ENCODE measurements at places on chromosomes 16 and 17. TPM values are rescaled to one million over a fixed set of nuclear protein-coding genes. Genes with fewer than 3 reads are reported as not detected.
A peak's percentile ranks its signal among the peaks of the same experiment; 100 is the strongest.

GRCh38 chr17:27558341-27558740 is 72.6 kb upstream of the LGALS9 start:
- H3K27me3 ChIP-seq, result no peaks in the 10 kb centered on the region
- DNase-seq, result no peak
- no peak overlapping the region for H3K4me3 ChIP-seq
- no peaks in the 10 kb centered on the region for H3K36me3 ChIP-seq
- peaks cover 36% of the 10 kb centered on the region for H3K4me1 ChIP-seq

- H3K27ac ChIP-seq, result no peak overlapping the region
- H3K4me1 ChIP-seq, result no peaks in the 10 kb centered on the region
- H3K4me3 ChIP-seq, result no peak overlapping the region
- DNase-seq, result no peak
- no peaks in the 10 kb centered on the region for H3K36me3 ChIP-seq
- H3K27me3 ChIP-seq, result peaks cover 6% of the 10 kb centered on the region
Observed at GRCh38 chr17:45234641-45235415, 13.1 kb downstream of the FMNL1 start.

GRCh38 chr17:71085238-71086033 is 916.1 kb downstream of the KCNJ2 start:
- H3K27ac ChIP-seq, result no peak overlapping the region
- no peaks in the 10 kb centered on the region for H3K4me1 ChIP-seq
- no peak overlapping the region for H3K4me3 ChIP-seq
- no peaks in the 10 kb centered on the region for H3K36me3 ChIP-seq
- H3K27me3 ChIP-seq, result no peaks in the 10 kb centered on the region

DNA sequence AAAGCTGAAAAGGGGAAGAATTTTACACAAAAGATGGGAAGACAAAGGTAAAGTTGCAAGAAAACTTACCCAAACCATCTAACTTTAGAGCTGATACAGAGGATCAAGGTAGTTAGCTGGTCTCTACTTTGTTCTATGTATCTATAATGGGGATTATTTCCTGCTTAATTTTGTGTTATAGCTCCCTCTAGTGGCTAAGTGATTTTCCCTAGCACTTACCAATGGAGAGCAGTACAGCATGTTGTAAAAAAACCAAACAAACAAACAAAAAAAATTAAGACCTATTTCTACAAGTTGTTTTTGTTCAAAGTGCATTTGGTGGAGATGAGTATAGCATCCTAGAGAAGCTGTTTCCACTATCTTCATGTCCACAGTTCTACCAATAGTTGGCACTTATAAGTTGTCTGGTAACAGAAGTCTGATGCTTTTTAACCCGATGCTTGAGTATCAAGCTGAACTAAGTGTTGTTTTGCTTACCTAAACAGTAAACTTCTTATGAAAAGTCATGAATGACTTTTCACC is 7.5 kb downstream of the SRSF1 start:
- peaks cover 8% of the 10 kb centered on the region for H3K4me1 ChIP-seq
- peak; percentile 37 for DNase-seq
- no peak overlapping the region for H3K4me3 ChIP-seq
- H3K27ac ChIP-seq, result no peak overlapping the region
- no peaks in the 10 kb centered on the region for H3K27me3 ChIP-seq

DNA sequence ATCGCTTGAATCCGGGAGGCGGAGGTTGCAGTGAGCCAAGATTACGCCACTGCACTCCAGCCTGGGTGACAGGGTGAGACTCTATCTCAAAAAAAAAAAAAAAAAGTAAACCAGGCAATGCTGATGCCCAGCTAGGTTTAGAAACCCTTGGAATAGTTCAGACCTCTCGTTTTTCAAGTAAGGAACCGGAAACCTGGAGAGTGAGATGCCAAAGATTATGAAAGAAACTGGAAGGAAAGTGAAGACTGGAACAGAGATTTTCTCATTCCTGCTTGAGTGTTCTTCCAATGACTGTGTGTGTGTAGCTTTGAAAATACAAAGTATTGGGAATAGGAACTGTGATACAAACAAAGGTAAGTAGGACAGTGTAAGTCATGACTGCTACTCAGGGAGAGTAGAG is 35.7 kb downstream of the MYH3 start:
- H3K27ac ChIP-seq, result no peak overlapping the region
- H3K36me3 ChIP-seq, result no peaks in the 10 kb centered on the region
- no peaks in the 10 kb centered on the region for H3K4me1 ChIP-seq
- no peak overlapping the region for H3K4me3 ChIP-seq

- no peaks in the 10 kb centered on the region for H3K4me1 ChIP-seq
- DNase-seq, result no peak
- H3K4me3 ChIP-seq, result no peak overlapping the region
- H3K27me3 ChIP-seq, result no peaks in the 10 kb centered on the region
- H3K36me3 ChIP-seq, result no peaks in the 10 kb centered on the region
Observed at GRCh38 chr17:29903471-29903870, 26.6 kb downstream of the SSH2 start.

DNA sequence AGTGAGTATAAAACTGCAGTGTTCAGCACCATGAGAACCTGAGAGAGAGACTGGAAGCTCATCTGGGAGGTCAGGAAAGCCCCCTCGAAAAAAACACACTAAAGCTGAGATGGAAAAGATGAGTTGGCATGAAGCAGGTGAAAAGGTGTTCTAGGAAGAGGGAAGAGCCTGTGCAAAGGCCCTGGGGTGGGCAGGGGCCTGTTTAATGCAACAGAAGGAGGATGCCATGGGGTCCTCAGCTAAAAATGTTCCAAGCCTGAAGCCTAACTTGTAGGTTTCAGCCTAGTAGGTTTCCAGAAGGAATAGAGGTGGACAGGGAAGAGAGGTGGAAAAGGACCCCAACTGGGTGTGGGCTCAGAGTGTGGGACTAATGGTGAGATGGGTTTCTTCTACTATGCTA is 242.3 kb upstream of the ZFHX3 start:
- H3K27me3 ChIP-seq, result peaks cover 7% of the 10 kb centered on the region
- DNase-seq, result no peak
- H3K4me1 ChIP-seq, result no peaks in the 10 kb centered on the region
- no peaks in the 10 kb centered on the region for H3K36me3 ChIP-seq
- H3K27ac ChIP-seq, result no peak overlapping the region

GRCh38 chr17:76633628-76634328 is 9.8 kb downstream of the ST6GALNAC1 start:
- no peak for DNase-seq
- H3K4me3 ChIP-seq, result no peak overlapping the region
- peaks cover 7% of the 10 kb centered on the region for H3K4me1 ChIP-seq
- H3K36me3 ChIP-seq, result no peaks in the 10 kb centered on the region
- H3K27me3 ChIP-seq, result no peaks in the 10 kb centered on the region

DNA sequence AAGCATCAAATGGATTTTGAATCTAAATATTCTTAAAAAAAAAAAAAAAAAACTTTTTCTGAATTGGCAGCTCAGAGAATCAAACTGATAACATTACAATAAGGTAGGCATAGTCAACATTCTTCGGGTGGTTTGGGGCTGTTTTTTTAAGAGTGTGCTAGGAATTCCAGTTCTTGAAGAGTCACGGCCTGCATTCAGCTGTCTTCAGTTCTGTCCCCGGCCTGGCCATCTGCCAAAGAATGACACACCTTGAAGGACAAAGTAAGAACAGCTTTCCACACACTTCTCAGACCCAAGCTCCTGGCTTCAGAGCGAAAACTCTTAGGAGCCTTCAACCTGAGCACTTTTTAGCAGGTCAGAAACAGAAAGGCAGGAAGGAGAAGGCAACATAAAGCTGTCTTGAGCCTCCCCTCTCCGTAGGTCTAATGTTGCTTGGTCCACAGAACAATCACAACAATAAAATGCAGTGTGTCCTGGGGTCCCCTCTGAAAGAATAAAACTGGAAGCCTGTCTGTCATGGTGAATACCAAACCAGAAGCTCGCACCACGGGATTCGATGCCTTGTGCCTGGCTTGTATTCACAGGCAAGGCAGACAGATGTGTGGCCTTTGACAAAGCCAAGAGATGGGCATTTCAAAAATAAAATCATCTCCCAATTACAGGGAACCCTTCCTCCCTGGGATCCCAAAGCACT is 524.4 kb upstream of the ZFHX3 start:
- no peak overlapping the region for H3K27ac ChIP-seq
- no peaks in the 10 kb centered on the region for H3K4me1 ChIP-seq
- H3K27me3 ChIP-seq, result peaks cover 2% of the 10 kb centered on the region
- DNase-seq, result no peak
- H3K4me3 ChIP-seq, result no peak overlapping the region

DNA sequence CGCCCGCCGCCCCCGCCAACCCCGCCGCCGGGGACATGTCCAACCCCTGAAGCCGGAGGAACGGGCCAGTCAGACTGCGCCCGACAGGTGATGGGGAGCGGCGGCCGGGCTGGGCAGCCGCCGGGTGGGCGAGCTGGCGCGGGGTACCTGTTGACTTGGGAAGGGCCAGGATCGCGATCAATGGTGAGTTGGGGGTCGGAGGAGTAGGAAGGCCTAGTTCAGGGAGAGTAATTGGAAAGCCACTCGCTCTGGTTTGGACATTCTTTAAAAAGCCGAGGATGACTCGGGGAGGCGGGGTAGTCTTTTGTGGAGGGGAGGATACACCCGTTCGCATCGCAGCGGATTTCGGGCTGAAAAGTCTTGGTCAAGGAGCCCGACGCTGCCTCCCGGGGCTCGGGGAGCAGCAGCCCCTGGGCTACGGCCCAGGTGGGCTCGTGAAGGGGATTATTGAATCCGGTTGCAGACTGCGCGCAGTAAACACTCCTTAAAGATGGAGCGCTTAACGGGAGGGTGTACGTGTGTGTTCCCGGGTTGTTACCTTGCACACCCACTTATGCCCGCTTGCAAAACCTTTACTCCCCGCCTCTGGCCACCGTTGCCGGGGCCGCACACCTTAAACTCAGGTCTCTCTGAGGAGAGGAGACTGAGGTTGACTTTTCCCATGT is 123.8 kb downstream of the GOSR1 start:
- no peaks in the 10 kb centered on the region for H3K36me3 ChIP-seq
- H3K4me3 ChIP-seq, result peak overlapping the region; percentile 83
- H3K27ac ChIP-seq, result peak overlapping the region; percentile 38
- no peaks in the 10 kb centered on the region for H3K27me3 ChIP-seq

DNA sequence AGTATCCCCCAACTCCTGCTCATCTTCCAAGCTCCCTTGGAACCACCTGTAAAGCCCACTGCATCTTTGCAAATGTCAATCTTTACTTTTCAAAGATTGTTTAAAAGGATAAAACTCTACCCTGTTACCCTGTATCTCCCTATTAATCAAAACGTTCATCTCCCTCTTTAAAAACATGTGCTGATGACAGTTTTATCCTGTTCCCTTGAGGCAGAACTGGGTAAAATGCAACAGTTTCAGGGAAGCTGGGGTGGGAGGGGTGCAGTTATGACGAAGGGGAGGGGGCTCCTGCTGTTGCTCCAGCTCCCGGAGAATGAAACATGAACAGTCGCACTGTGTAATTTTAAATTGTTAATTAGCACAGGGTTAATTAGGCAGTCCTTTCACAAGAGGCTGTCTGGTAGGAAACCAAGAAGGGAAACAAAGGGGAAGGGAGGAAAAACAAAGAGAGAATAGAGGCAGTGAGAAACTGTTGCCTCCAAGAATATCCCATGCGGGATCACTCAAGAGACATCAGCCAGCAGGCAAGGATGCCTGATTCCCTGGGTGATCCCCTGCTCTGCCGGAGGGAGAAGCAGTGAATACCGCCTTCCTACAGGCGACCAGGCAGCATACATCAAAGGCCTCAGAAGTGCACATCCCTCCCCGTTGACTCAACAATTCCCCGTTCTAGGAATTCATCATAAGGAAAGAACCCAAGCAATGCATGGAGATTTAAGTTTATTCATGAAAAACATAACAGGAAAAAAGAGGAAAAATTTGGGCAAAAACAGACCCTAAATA is 84.2 kb downstream of the ZFHX3 start:
- H3K36me3 ChIP-seq, result peaks cover 3% of the 10 kb centered on the region
- DNase-seq, result peak; percentile 59
- no peaks in the 10 kb centered on the region for H3K27me3 ChIP-seq
- no peak overlapping the region for H3K4me3 ChIP-seq
- H3K4me1 ChIP-seq, result peaks cover 4% of the 10 kb centered on the region
- no peak overlapping the region for H3K27ac ChIP-seq

DNA sequence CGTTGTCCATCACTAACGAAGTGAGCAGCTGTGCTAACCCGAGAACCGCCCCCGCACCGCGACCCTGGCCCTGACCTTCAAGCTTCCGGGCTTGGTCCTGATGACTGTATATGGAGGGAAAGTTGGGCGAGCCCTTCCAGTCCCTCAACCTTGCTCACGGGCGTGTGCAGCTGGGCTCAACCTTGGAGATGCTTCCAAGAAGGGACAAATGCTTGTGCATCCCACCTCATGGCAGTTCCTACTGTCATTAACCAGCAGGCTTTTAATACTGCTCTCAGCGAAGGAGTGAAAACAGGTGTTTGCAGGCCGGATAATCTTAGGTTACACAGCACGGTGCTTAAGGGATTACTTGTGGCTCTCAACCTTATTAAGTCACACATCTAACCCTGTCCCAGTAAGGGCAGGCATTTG is 33.5 kb downstream of the SRL start:
- H3K4me1 ChIP-seq, result peaks cover 10% of the 10 kb centered on the region
- H3K36me3 ChIP-seq, result no peaks in the 10 kb centered on the region
- no peak for DNase-seq
- H3K27ac ChIP-seq, result no peak overlapping the region

- no peaks in the 10 kb centered on the region for H3K27me3 ChIP-seq
- H3K27ac ChIP-seq, result no peak overlapping the region
- no peak for DNase-seq
- no peak overlapping the region for H3K4me3 ChIP-seq
Observed at GRCh38 chr17:57001541-57001940, 23.6 kb downstream of the SCPEP1 start.

DNA sequence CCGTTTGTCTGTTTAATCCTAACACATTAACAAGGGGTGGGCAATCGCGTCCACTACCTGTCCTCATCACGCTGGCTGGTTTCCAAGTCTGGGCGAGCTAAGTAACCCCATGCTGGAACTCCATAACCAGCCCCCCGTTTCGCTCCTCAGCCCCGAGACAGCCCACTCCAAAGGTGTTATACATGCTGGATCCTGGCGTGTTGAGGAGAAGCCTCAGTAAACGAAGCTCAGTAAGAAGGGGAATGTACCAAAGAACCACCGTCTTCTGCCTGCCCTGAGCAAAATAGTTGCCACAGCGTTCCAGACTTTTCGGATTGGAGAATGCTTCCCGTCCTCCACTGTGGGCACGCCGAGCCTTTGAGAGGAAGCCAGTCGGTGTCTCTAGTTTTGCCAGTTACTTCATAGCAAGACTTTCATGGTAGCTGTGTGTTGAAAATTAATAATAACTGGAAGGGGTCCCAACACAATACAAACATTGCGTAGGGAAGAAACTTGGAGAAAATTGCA is 16.1 kb upstream of the C17orf78 start:
- no peak for DNase-seq
- H3K4me3 ChIP-seq, result peak overlapping the region; percentile 86
- H3K36me3 ChIP-seq, result no peaks in the 10 kb centered on the region
- H3K4me1 ChIP-seq, result peaks cover 17% of the 10 kb centered on the region
- H3K27ac ChIP-seq, result peak overlapping the region; percentile 64
- H3K27me3 ChIP-seq, result no peaks in the 10 kb centered on the region

- H3K27me3 ChIP-seq, result no peaks in the 10 kb centered on the region
- no peak overlapping the region for H3K27ac ChIP-seq
- DNase-seq, result no peak
- H3K36me3 ChIP-seq, result no peaks in the 10 kb centered on the region
Observed at GRCh38 chr17:12625092-12625491, 40.6 kb upstream of the MYOCD start.

- H3K36me3 ChIP-seq, result no peaks in the 10 kb centered on the region
- H3K27ac ChIP-seq, result no peak overlapping the region
- H3K4me3 ChIP-seq, result no peak overlapping the region
- no peaks in the 10 kb centered on the region for H3K4me1 ChIP-seq
Observed at GRCh38 chr17:32899236-32900013, 22.5 kb upstream of the MYO1D start.

The MYCBPAP gene
- total RNA-seq, result 0.99 TPM

The NIP7 gene
- total RNA-seq, result 35.7 TPM

The ANKFN1 gene
- total RNA-seq, result not detected

The MARCHF10 gene
- not detected for total RNA-seq

The CCL8 gene
- not detected for total RNA-seq

The CHAD gene
- total RNA-seq, result not detected

The OTOP3 gene
- total RNA-seq, result not detected

The GALR2 gene
- not detected for total RNA-seq

The BCKDK gene
- 47.7 TPM for total RNA-seq

The NKD1 gene
- total RNA-seq, result 9.1 TPM
